ENCODE measurements at places on chromosomes 1 and 21.
A peak's percentile ranks its signal among the peaks of the same experiment; 100 is the strongest.

GRCh38 chr21:42289926-42290325 is 25.3 kb downstream of the TFF3 start:
- DNase-seq: no peak

DNA sequence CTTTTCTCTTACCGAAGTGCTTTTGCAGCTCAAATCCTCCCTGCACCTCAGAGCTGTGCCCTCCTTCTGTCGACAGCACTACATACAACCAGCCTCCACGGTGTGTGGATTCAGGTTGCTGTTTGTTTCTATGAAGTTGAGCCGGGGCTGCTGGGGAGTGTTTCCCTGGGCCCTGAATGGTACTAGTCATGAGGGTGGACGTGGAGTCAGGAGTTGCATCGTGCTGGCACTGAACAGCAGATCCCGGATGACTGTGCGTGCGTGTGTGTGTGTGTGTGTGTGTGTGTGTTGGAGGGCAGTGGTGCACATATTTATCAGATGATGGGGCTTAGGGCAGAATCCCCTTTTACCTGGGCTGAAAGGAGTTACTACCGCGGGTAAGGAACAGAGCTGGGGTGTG is 47.0 kb downstream of the ACTL8 start:
- DNase-seq: peak; percentile 13

- DNase-seq: no peak
Observed at GRCh38 chr1:53878492-53879105, 11.0 kb downstream of the YIPF1 start.

GRCh38 chr1:58136387-58136786 is 410.1 kb downstream of the OMA1 start:
- DNase-seq: no peak

DNA sequence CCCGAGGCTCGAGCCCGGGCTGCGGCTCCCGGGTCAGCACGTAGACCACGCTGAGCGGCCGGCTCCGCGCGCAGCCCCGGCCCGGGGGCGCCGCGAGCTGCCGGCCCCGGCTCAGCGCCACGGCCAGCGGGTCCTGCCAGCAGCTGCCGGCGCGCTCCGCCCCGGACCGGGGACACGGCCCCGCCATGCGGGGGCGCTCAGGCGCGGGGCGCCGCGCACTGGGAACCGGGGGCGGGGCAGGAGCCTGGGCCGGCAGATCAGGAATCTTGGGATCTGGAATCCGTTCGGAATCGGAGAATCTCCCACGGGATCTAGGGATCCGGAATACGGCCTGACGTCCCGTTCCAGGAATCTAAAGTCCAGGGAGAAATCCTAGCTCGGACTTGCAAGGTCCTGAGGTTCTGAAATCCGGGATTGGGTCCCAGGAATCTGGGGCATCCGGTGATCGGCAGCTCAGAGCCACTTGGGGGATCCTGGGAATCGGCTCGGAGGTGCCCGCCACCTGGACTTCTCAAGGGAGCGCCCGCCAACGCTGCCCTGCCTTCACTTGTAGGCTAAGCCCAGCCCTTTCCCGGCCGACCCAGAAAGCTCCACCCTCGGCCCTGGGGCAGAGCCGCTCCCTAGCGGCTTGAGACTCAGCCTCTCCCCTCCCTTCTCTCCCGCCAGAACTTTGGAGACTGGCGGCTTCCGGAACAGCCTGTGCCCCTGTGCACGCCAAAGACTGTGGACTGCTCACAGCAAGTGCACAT is at the start of gene MAP3K6:
Gene MAP3K6 (minus strand): TSS at position 551 of the 749 bp plus-strand sequence. CDS start 364 bp downstream, at position 187.
- peak; percentile 52 for DNase-seq

- no peak for DNase-seq
Observed at GRCh38 chr1:41856151-41856943, 62.4 kb downstream of the HIVEP3 start.

DNA sequence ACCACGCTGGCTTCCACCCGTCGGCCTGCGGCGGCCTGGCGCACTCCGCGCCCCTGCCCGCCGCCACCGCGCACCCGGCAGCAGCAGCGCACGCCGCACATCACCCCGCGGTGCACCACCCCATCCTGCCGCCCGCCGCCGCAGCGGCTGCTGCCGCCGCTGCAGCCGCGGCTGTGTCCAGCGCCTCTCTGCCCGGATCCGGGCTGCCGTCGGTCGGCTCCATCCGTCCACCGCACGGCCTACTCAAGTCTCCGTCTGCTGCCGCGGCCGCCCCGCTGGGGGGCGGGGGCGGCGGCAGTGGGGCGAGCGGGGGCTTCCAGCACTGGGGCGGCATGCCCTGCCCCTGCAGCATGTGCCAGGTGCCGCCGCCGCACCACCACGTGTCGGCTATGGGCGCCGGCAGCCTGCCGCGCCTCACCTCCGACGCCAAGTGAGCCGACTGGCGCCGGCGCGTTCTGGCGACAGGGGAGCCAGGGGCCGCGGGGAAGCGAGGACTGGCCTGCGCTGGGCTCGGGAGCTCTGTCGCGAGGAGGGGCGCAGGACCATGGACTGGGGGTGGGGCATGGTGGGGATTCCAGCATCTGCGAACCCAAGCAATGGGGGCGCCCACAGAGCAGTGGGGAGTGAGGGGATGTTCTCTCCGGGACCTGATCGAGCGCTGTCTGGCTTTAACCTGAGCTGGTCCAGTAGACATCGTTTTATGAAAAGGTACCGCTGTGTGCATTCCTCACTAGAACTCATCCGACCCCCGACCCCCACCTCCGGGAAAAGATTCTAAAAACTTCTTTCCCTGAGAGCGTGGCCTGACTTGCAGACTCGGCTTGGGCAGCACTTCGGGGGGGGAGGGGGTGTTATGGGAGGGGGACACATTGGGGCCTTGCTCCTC is 1.9 kb downstream of the OLIG2 start:
- no peak for DNase-seq

DNA sequence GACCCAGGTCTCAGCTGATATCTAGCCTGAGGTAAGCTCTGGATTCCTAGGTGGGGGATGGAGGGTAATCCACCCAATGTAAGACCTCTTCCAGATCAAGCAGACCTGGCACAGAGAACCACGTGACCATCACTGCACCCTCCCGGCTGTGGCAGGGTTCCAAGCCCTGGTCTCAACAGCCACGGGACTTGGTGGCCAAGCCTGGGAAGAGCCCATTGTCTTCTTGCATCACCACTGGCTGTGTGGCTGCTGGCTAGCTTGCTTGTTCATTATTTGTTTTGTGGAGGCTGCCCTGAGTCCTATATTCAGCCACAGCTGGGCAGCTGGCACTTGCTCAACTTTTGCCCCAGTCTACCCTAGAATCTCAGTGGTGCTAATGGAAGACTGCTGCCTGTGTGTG is 24.1 kb upstream of the NFASC start:
- no peak for DNase-seq

GRCh38 chr1:14439015-14439414 is 159.5 kb upstream of the KAZN start:
- DNase-seq: no peak

DNA sequence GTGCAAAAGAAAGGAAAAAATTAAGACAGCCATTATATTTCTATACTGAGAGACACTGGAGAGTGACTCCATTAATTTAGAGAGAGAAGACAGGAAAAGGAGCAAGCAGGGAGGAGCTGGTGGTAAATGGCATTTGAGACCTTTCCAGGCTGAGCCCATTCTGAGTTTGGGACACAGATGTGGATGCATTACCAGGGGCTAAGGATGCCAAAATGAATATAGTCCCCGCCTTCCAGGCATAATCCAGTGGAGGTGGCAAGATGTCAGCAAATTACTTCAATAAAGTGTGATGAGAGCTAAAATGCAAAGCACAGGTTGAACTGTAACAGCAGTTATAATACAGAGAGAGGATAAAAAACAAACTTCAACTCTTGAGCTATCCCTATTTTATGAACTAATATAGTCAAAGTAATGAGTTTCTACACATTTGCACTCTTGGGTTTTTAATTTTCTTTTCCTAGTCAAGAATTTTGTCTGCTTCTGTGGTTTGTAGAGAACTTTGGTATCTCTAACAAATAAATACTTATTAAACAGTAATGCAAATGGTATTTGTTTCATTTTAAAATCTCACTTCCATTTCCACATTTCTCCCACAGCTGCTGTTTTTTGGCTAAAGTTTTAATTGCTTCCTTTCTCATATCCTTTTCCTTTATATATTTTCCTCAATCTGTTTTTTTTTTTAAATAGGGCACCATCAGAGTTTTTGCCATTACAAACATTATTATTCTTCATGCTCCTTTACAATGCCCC is 228.2 kb upstream of the KCNK2 start:
- no peak for DNase-seq

GRCh38 chr1:10401281-10401680 is 2.4 kb downstream of the PGD start:
- no peak for DNase-seq
